HT-29 (cell line): ENCODE measurements at places on chromosomes 7 and 10.
A peak's percentile ranks its signal among the peaks of the same experiment; 100 is the strongest.

GRCh38 chr7:36986511-36986933, 262.2 kb upstream of the AOAH start:
- no peak for DNase-seq

GRCh38 chr7:111172564-111173257, 81.8 kb downstream of the LRRN3 start:
- DNase-seq, result no peak

DNA sequence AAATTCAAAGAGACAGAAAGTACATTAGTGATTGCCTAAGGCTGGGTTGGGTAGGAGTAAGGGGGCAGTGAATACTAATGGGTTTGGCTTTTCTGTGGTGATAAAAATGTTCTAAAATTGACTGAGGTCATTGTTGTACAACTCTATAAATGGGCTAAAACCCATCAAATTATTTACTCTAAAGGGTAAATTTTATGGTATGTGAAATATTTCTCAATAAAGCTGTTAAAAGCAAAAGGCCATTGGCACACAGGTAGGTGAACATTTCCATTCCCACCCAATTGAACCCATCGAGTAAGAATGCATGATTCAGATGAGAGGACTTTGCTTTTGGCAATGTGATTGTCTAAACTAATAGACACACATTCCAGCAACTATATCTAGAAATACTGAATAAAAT, 579.4 kb downstream of the GATA3 start:
- DNase-seq, result no peak

- DNase-seq, result no peak
These were observed 28.2 kb downstream of the GPRIN2 start for GRCh38 chr10:46528171-46528671.

DNA sequence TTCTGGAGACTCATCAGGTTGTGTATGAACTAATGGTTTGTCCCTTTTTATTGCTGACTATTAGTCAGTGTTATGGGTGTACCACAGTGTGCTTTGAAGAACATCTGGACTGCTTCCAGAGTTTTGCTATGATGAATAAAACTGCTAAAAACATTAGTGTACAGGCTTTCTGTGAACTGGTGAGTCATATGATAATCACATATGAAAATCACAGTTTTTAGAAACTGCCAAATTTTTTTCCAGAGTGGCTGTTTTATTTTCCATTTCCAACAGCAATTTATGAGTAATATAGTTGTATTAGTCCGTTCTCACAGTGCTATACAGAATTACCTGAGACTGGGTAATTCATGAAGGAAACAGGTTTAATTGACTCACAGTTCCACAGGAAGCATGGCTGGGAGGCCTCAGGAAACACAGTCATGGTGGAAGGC, 281.2 kb upstream of the VSTM2A start:
- DNase-seq, result no peak

DNA sequence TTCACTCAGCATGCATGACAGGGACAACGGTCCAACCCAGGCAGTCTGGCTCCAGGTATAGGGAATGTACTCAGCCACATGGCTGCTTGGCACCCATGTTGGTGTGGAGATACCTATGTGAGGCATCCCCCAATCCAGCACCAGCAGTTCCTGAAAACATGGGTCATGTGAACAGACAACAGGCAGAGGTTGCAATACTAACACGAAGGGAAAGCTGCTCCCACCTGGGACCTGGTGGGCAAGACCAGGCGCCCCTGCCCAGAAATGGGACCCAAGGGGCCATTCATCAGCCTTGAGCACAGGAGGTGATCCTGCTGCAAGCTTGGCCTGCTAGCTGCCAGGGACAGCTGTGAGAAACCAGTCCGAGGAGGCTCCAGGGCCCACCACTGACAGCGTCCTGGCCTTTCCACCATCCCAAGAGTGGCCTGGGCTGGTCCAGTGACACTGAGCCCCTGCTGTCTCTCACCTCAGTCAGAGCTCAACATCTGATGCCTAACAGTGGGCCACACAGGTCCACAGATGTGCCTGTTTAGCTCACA, 142.3 kb downstream of the ARHGAP22 start:
- DNase-seq, result no peak

DNA sequence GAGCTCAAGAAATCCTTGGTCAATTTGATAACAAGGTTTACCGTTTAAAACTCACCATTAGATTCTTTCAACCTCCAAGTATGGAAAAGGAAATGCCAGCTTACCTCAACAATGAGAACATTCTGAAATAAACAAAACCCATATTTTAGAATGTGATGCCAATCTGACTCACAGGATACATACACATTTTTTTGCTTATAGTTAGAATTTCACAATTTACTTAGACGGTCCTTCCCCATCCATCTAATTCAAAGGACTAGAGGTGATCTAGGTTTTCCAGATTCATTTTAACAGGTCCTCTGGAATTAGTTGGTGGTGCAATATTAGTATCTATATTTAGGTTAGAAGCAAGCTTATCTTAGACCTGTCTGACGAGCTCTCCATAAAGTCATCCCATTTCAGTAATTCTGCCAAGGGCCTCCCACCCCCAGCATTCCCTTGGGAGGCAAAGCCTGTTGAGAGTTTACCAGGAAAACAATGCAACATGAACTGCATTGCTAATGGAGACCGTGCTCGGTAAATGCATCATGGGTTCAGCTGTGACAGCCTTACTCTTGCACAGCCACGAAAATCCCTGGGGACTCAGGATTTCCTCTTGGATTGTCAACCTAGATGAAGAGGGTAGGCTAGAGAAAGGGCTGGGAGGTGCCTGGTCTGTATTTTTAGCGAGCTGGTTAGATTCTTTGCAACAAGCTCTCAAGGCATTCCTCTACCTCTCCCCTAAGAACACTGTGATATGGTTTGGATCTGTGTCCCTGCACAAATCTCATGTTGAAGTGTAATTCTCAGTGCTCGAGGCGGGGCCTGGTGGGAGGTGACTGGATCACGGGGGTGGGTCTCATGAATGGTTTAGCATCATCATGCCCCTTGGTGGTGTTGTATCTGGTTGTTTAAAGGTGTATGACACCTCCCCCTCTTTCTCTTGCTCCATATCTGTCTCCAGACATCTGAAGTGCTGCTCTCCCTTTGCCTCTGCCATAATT, 93.8 kb downstream of the PRTFDC1 start:
- no peak for DNase-seq

DNA sequence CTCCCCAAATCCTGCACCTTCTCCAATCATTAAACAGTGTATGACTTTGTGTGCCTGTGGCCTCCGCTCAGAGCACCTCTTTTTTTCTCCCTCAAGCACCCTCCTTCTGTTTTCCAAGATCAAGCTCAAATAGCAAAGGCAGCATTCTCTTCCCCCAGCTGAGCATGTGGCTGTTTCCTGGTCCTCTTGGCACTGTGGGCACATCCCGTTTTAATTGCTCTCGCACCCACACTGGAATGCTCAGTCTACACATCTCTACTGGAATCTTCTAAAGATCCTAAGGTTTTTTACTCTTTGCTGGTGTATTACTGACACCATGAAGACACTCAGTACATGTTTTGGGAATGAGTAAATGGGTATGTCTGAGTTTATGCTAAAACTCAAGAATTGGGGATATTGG, 107.4 kb downstream of the WDFY4 start:
- no peak for DNase-seq

GRCh38 chr7:140059273-140060242, 3.2 kb downstream of the PARP12 start:
- DNase-seq, result peak; percentile 91

GRCh38 chr7:32524631-32525030, 29.3 kb downstream of the AVL9 start:
- DNase-seq, result no peak

DNA sequence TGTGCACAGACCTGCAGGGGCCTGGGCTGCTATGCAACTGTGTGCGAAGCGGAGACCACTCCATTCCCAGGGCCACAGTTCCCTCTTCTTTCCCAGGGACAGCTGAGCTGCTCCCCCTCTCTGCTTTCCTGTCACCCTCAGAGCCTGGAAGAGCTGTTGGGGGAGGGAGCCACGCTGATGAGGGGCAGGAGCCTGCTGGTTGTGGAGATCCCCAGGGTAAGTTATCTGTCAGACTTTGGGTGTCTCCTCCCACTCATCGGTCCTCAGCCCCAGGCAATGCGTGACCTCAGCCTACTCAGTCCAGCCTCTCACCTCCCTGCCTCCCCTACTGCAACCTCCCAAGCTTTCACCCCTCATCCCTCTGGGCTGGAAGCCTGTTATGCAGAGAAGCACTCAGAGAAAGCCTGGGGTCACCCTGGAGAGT, 53.5 kb downstream of the ZNF467 start:
- DNase-seq, result no peak

DNA sequence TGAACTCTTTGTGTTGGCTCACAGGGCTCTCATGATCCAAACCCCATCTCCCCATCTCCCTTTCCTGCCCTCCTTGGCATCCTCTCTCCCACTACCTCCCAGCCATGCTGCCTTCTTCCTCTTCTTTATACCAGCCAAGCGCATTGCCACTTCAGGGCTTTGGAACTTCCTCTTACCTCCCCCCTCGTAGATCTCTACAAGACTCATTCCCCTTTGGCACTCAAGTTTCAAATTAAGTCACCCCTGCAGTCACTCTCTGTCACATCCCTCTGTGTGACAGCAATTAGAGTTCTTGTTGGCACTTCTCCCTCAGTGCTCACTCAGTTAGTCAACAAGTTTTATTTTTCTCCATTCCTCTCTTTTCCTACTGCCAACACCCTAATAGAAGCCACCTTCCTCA, 20.8 kb upstream of the NRP1 start:
- DNase-seq, result no peak

DNA sequence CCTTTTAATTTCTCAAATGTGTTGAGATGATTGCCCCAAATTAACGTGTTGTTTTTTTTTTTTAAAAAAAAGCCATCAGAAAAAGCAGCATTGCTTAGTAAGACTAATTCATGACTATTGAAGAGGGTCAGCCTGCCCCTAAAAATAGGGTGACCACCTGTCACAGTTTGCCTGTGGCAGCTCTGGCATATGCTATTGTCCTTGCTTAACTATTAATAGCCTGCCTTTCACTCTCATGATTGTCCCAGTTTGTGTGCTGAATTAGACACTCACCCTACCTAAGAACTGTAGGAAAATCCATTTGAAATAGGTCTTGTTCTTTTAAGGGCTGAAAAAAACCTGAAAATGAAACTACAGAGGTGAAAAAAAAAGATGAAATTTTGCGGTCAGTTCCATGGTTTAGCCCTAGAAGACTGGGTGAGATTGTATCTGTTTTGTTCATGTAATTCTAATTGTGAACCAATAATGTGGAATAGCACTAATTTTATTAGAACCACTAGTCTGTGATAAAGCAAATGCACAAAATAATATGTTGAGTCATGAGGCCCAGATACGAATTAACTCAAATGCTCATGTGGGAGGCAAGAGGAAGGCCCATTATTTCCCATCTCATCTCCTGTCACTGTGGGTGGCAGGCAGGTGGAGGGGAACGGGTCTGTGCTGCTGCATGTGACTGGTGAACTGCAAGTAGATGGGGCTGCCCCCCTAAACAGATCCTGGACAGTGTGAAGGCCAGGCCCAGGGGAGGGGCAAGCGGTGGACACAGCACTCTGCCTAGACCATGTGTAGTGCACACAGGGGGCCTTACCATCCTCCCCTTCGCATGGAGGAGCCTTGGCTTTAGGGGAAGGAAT, 265.4 kb upstream of the NFE2L3 start:
- no peak for DNase-seq

- no peak for DNase-seq
These were observed 149.3 kb downstream of the SH3PXD2A start for GRCh38 chr10:103706047-103706446.

GRCh38 chr7:115477193-115477651, 553.3 kb downstream of the TFEC start:
- no peak for DNase-seq

GRCh38 chr7:107826451-107826850, 23.4 kb upstream of the SLC26A3 start:
- DNase-seq, result no peak

DNA sequence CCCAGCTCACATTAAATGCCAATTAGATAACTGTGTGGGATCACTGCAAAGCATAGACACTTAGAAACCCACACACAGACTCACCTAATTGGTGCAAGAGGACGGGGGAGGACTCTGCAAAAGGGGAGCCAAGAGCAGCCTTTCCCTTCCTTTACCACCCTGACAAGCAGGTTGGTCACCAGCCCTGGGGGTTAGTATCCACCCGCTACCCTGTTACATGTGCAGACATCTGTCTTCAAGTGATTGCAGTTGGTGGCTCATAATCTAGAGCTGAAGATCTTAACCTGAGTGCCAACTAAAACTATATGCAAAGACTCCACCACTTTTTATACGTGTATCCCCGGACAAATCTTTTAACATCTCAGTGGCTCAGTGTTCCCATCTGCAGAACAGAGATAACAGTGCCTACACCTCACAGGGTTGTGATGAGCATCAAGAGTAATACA, 56.9 kb downstream of the SORBS1 start:
- no peak for DNase-seq

GRCh38 chr7:47044625-47045024, 537.3 kb downstream of the TNS3 start:
- DNase-seq, result no peak

DNA sequence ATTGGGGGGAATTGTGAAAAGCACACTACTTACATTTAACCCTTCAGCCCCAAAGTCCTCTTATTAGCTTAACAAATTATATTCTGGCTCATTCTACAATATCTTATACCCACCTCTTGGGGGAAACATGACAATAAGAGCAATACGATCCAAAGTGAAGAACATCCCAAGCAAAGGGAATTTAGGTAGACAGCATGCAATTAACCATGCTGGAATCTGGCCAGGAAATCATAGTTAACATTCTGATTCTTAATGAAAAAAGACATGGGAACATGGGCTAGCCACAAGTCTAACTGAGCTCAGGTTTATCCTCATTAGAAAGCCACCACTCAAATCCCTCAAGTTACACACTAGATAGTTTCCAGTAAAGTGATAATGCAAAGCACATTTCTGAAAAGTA, 241.9 kb upstream of the SLC26A5 start:
- DNase-seq, result no peak

- DNase-seq, result peak; percentile 85
These were observed 156.4 kb downstream of the CTTNBP2 start for GRCh38 chr7:117716707-117717299.

- no peak for DNase-seq
These were observed 4.9 kb upstream of the ELN start for GRCh38 chr7:74023092-74023536.

GRCh38 chr10:35409094-35409582, 72.8 kb downstream of the CCNY start:
- no peak for DNase-seq

GRCh38 chr10:130992802-130993523, 318.6 kb downstream of the TCERG1L start:
- DNase-seq, result no peak
